ENCODE measurements at places on chromosomes 4 and X.

GRCh38 chrX:78322863-78323262 lies 4.5 kb downstream of the CYSLTR1 start:
- DNase-seq: no peak

DNA sequence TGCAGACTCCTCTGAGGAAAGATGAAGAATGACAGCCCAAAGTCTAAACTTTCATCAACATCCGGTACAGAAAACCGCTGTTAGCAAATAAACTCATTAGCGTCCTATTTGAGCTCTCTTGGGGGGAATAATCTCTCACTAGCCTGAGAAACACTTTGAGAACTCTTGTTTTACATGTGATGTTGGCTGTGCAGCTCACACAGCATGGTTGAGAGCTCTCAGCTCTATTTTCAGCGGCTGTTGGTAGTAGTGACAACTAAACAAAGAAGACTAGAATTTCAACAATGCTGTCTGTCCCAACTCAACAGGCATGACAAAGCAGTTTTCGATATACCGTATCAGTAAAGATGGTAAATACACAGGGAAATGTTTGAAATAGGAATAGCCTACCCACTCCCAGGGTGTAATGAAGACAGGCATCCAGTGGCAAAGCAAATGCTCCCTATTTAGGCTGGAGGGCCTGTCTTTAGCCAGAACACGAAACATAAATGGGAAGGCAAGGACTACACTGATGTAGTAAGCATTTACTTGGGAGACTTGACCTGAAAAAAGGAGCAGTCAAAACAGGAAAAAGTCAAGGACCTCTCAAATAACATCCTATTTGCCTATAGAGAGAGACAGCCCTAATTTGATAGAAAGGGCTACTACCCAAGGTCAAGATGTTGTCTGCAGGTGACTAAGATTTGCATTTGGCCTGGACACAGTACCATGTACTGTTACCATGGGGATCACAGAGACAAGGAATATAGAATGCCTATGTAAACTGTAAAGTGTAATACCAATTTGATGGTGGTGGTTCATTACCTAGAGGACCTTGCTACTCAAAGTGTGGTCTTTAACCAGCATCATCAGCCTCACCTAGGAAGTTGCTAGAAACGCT lies 60.4 kb downstream of the PPEF2 start:
- DNase-seq: no peak

DNA sequence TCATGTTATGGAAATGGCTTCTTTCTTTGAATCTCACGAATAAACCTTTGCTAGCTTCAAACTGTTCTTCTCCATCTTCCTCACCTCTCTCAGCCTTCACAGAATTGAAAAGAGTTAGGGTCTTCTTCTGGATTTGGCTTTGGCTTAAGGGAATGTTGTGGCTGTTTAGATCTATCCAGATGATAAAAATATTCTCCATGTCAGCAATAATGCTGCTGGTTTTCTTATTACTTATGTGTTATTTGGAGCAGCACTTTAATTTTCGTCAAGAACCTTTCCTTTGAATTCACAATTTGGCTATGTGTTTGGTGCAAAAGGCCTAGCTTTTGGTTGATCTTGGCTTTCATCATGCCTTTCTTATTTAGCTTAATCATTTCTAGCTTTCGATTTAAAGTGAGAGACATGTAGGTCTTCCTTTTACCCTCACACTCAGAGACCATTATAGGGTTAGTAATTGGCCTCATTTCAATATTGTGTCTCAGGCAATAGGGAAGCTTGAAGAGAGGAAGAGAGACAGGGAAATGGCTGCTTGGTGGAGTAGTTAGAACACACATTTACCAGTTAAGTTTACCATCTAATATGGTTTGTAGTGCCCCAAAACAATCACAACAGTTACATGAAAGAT lies 5.1 kb upstream of the ADAM29 start:
- no peak for DNase-seq

GRCh38 chr4:123609829-123610228 lies 213.2 kb downstream of the SPRY1 start:
- no peak for DNase-seq

DNA sequence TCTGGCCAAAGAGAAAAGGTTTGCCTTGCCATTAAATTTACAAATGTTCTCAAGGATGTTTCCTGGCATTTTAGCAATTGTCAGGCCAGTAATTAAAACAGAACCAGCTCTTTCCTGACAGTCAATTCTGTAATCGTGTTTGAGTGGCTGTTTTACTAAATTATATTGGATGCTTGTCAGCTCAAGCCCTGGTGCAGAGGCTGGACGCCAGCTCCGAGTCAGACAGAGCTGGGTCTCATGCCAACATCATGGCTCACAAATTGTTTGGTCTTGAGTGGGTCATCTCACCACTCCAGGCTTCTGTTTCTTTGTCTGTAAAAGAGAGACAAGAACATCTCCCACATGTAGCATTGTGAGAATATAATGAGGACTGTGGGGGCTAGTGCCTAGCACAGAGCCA lies 190.3 kb upstream of the PSAPL1 start:
- DNase-seq: no peak

DNA sequence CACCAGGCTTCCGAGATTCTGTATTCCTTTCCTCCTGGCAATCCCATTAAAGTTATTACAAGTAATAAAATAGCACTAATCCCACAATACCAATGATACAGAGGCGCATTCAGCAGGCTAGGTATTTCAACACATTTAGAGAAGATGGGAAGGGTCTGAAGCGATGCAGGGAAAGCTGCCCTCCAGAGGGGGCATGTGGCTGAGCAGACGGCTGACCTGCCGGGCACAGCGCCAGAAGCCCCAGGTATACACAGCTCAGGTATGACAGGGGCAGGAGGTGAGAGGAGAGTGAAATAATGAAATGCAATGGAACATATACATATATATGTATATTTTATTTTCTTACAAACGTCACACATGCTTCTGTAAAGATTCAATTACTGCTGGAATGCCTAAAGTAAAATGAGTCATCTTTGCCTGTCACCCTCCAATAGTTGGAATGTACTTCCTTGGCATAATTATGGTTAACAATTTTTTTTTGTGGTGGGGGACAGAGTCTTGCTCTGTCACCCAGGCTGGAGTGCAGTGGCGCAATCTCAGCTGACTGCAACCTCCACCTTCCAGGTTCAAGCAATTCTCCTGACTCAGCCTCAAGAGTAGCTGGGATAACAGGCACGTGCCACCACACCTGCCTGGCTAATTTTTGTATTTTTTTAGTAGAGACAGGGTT lies 21.3 kb upstream of the CDKN2AIP start:
- no peak for DNase-seq

DNA sequence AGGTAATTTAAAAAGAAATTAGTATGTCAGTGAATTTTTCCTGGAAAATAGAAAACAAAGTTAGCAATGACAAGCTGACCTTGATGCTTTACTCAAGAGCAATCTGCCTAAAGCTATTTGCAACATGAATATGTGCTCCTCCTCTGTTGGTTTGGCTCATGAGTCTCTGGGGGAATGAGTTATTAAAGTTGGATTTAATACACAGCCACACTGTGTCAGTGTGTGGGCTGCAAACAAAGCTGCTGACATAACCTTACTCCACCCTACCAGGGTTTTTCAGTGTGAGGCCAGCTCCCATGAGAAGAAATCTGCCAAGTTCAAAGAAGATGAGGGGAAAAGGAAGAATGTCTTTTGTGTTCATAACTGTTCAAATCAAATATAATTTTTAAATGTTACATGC lies 280.5 kb downstream of the TLL1 start:
- DNase-seq: no peak

GRCh38 chr4:152581536-152582160 lies 45.8 kb upstream of the FBXW7 start:
- DNase-seq: no peak

GRCh38 chr4:7559741-7560395 lies 125.1 kb upstream of the PSAPL1 start:
- DNase-seq: no peak

- peak; percentile 32 for DNase-seq
Observed at GRCh38 chr4:153151535-153152455, 52.4 kb upstream of the TRIM2 start.

GRCh38 chr4:155712846-155713245 lies 46.0 kb upstream of the GUCY1B1 start:
- no peak for DNase-seq

GRCh38 chr4:95387719-95388118 lies 161.1 kb downstream of the UNC5C start:
- DNase-seq: no peak

GRCh38 chr4:81164623-81165416 lies 50.2 kb downstream of the PRKG2 start:
- DNase-seq: no peak
